OCI-LY7 (cell line): ENCODE measurements at places on chromosomes 3 and 15.
A peak's percentile ranks its signal among the peaks of the same experiment; 100 is the strongest.

DNA sequence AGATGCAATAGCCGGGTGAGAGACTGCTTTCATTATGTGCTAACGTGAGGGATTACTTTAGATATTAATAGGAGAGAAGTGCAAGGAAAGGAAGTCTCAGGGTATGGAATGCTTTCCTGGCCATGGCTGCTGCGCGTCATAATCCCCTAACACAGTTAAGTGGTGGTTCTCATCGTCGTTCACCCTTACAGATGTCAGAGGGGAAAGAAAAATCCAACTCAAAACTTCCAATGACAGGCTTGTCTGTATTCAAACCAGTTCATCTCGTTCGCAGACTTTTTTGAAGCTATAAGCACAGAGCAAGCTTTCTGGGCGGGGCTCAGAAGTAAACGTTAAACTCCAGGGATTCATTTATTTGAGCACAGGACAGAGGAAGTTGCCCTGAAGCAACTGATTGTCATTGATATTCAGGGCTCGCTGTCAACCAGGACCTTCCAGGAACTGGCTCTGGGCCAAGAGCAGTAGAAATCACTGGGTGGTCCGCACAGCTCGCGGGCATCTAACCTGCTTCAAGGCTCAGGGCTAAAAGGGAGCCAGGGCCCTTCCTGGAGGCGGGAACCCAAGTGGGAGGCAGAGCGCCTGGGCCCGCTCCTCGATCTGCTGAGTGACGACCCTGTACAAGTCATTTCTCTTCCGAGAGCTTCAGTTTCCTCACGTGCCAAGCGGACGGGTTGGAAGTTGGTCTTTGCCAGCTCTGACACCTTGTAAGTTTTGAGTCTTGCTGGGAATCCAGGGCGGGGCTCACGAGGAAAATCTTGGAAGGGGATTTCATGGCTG lies 1.1 kb upstream of the LPP start:
- DNase-seq = peak; percentile 30

GRCh38 chr15:44710236-44711095 lies 657 bp downstream of the PATL2 start:
- peak; percentile 76 for DNase-seq

DNA sequence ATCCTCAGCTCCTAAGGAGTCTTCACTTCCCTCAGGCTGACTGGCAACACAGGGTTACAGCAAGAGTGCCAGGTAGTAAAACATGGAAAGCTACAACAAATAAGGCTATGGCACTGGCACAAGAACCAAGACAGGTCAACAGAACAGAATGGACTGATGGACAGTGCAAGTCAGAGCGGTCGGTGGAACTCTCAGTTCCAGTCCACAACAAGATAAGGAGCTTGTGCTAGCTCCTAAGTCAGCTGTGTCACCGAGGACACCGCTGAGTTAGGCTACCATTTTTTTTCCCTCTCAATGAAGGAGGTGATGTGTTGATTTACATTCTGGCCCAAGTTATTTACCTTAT lies 55.9 kb upstream of the LIMD1 start:
- no peak for DNase-seq

DNA sequence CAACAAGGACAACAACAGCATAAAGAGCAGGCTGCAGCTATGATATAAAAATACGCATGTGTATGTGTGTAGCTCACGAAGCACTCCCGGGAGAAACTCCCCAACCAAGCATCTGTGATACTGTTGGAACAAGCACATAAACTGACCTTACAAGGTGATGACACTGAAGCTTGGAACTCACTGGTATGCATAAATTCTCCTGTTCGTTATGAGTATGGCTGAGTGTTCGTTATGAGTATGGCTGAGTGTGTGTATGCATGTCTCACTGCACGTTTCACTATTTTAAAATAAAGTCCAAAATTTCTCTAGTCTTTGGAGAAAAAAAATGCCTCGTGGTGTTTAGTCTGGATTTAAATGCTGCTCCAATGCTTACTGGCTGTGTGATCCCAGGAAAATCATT lies 256.8 kb downstream of the RORA start:
- DNase-seq = no peak
